ENCODE measurements at places on chromosomes 4 and X.

DNA sequence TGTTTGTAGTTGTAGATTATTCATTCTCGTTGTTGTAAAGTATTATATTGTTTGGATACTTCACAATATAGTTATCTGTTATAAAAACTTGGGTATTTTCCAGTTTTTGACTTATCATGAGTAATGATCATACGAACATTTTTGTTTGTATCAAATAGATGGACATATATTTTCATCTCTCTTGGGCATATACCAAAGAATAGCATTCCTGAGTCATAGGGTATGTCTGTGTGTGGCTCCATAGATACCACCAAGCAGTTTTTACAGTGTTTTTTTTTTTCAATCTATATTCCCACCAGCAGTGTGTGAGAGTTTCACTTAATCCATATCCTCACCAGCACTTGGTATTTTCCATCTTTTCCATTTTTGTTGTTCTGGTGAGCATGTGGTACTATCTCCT, 89.7 kb upstream of the RAB40AL start:
- DNase-seq, result no peak
- H3K4me1 ChIP-seq, result no peaks in the 10 kb centered on the region
- H3K4me3 ChIP-seq, result no peak overlapping the region
- no peak overlapping the region for H3K27ac ChIP-seq
- H3K36me3 ChIP-seq, result no peaks in the 10 kb centered on the region
- H3K27me3 ChIP-seq, result no peaks in the 10 kb centered on the region

GRCh38 chr4:154406018-154406795, 85.4 kb downstream of the DCHS2 start:
- H3K36me3 ChIP-seq, result no peaks in the 10 kb centered on the region
- DNase-seq, result no peak

DNA sequence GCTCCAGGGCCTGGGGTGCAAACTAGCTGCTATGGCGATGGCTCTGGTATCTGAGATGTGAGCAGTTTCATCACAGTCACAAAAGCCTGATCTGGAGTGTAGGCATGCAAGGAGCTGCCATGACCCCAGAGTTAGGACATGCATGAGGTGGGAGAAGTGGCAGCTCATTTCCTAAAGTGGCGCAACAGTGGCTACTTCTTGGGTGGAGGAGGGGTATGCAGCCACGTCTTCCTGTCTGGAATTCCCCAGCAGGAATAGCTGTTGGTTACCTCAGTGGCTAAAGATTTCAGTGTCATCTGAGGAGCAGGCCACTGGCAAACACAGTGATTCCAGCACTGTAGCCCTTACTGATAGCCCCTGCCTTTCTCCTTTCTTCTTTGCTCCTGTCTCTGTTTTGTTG, 1382.5 kb downstream of the C4orf33 start:
- H3K36me3 ChIP-seq, result no peaks in the 10 kb centered on the region
- no peak overlapping the region for H3K4me3 ChIP-seq
- no peaks in the 10 kb centered on the region for H3K27me3 ChIP-seq
- DNase-seq, result no peak

- DNase-seq, result no peak
- no peak overlapping the region for H3K4me3 ChIP-seq
- no peaks in the 10 kb centered on the region for H3K27me3 ChIP-seq
- no peaks in the 10 kb centered on the region for H3K36me3 ChIP-seq
These were observed 14.0 kb downstream of the APOOL start for GRCh38 chrX:85017721-85018120.
